IPS DF 19.7 (cell line): ENCODE measurements at places on chromosomes 3 and 15.

DNA sequence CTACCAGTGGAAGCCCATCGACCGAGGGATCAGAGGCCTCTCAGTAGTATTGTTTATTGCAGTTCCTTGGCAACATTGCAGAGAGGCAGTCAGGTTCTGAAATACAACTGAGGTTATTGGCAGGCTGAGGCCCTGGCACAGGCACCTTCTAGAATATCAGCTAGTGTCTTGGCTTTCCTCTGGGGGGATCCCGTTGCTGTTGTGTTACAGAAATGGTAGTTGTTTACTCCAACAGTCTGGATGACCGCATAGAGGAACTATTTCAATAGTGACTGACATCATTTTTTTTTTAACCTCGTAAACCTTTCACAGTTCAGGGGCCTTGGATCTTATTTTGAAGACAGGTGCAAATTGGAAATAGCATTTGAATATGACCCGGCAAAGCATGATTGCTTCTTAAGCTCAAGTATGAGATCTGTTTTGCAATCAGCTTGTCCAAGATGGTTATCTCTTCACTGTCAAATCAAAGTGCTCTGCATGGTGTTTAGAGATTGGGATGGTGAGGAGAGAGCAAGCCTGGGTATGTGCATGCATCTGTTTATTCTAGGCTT is 63.9 kb downstream of the PGPEP1L start:
- no peak for DNase-seq

GRCh38 chr15:98745650-98746374 is 97.5 kb downstream of the IGF1R start:
- no peak for DNase-seq

GRCh38 chr3:147383617-147384016 is 22.7 kb downstream of the ZIC4 start:
- no peak for DNase-seq

GRCh38 chr3:61848885-61849284 is 287.5 kb downstream of the PTPRG start:
- DNase-seq, result no peak

DNA sequence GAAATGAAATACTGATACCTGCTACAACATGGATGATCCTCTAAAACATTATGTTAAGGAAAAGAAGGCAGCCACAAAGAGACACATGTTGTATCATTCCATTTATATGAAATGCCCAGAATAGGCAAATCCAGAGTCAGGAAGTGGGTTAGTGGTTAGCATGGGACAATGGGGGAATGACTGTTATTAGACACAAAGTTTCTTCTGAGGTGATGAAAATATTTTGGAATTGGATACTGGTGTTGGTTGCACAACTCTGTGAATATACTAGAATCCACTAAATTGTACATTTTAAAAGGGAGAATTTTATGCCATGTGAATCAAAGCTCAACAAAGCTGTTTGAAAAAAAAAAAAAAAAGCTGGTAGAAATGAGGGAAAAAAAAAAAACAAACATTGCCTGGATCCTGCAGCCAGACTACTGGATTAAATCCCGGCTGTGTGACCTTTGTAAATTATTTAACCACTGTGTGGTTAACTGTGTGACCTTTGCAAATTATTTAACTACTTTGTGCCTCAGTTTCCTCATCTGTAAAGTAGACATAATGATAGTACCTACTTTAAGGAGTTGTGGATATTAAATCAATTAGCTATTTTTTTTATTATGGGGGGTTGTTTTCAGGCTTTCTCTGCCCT is 75.6 kb upstream of the PRICKLE2 start:
- no peak for DNase-seq

GRCh38 chr3:128616516-128617269 is 33.9 kb downstream of the RPN1 start:
- no peak for DNase-seq

GRCh38 chr15:101256757-101257156 is 4.9 kb upstream of the CHSY1 start:
- DNase-seq, result no peak

DNA sequence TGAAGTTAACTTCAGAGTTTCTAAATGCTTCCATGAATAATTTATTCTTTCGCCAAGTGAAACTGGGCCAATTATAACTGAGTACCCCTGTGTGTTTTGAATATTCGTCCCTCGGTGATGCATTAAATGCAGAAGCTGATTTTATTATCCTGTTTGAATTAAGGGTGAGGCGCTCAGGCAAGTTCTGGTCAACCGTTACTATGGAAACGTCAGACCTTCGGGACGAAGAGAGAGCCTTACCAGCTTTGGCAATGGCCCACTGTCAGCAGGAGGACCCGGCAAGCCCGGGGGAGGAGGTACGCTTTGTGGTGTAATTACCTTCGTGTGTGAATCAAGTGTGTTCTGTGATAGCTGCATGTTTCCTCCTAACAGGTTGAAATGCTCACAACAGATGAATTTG is 239.8 kb downstream of the ITPR1 start:
- DNase-seq, result no peak

GRCh38 chr3:184741259-184741556 is 29.3 kb upstream of the MAGEF1 start:
- no peak for DNase-seq

GRCh38 chr15:26877831-26878230 is 11.0 kb downstream of the GABRA5 start:
- no peak for DNase-seq

GRCh38 chr15:51536965-51537574 is 85.5 kb downstream of the DMXL2 start:
- DNase-seq, result no peak

GRCh38 chr3:4387210-4388204 is 79.6 kb downstream of the SUMF1 start:
- DNase-seq, result no peak

GRCh38 chr15:63900306-63900705 is 66.6 kb upstream of the HERC1 start:
- DNase-seq, result no peak

DNA sequence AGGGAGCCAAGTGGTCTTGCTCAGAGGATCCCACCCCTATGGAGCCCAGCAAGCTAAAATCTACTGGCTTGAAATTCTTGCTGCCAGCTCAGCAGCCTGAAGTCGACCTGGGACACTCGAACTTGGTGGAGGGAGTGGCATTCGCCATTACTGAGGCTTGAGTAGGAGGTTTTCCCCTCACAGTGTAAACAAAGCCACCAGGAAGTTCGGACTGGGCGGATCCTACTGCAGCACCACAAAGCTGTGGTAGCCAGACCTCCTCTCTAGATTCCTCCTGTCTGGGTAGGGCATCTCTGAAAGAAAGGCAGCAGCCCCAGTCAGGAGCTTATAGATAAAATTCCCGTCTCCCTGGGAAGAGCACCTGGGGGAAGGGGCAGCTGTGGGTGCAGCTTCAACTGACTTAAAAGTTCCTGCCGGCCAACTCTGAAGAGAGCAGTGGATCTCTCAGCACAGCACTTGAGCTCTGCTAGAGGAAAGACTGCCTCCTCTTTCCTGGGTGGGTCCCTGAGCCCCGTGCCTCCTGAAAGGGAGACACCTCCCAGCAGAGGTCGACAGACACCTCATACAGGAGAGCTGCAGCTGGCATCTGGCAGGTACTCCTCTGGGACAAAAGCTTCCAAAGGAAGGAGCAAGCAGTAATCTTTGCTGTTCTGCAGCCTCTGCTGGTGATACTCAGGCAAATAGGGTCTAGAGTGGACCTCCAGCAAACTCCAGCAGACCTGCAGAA is 576.3 kb upstream of the NECTIN3 start:
- no peak for DNase-seq

- peak; percentile 12 for DNase-seq
Measured at GRCh38 chr3:53938645-53939044, 47.0 kb upstream of the SELENOK start.

DNA sequence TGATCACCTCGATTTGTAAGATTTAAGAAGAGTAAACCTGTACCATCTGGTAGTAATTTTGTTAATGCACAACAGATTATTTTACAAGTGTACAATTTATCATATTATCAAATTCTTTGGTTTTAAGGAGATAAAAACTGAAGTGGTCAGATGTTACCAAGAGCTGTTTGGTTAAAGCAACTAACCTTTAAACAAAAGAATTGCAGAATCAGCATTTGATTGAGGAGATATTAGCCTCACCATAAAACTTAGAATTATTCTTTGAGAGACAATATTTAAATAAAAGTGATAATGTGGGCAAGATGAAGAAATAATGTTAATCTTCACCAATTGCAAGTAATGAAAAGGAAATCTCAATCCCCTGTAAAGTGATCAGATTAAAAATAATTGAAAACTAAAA is 1034.9 kb downstream of the ROBO1 start:
- DNase-seq, result no peak

DNA sequence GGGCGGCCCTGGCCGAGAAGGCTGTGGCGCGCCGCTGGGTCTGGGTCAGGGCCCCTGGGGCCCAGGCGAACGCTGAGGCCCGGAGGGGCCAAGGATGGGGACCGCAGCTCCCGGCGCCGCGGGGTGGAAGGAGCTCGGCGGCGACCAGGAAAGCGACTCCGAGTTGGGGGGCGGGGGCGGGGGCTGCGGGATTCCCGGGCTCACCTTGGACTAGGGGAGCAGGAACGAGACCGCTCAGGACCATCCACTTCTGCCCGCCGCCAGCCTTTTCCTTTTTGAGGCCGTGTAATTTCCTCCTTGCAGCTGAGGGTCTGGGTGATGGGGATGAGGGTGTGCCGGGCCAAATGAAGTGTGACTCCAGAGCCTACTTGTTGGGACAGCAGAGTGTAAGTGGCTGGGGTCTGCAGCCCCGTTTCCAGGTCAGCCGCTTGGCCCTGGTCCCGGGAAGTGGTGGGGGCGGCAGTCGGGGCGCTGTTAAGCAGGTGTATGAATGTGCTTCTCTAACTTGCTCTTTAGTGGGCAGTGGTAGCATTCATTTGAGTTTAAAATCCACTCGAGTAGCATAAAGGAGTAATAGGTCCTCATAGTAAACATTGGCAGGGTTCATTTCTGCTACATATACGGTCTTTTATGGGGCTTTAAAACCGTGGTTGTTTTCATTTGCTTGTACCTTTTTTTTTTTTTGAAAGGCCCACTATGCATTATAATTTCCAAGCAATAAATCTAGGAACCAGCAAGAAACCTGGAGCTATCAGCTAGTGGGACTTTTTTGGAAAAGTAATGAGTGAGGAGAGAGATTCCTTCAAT is 717 bp downstream of the PXK start:
- no peak for DNase-seq

DNA sequence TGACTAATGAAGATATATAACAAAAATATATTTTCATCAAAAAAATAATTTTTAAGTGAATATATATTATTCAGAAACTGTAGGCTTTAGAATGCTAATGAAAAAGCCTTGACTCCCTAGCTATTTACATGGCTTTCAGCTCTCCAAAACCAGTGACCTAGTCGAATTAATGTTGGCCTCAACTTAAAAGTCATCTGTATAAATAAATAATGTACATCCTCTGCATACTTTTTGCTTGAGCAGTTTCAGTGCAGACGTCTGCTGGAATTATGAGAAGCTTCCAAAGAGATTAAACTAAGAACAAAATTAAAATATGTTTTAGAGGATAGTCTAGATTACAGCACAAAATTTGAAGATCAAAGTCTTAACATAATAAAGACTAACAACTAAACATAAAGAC is 520.4 kb upstream of the ALCAM start:
- DNase-seq, result no peak

DNA sequence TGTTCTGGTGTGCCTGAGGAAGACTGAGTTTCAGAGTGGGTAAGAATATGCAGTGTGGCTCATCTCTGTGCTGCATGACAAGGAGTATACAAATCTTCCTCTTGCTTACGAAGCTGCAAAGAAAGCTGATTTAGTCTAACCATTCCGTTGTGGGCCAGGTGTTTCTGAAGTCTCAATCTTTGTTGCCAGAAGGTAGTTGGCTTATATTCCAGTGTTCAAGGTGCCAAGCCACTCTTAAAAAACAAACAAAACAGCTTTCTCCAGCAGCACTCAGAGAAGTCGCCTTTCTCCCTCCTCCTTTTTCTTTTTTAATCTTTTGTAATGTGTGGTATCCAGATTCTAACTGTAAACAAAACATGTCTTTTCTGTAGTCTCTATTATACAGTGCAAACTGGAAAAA is 872.4 kb downstream of the NAALADL2 start:
- DNase-seq, result no peak

DNA sequence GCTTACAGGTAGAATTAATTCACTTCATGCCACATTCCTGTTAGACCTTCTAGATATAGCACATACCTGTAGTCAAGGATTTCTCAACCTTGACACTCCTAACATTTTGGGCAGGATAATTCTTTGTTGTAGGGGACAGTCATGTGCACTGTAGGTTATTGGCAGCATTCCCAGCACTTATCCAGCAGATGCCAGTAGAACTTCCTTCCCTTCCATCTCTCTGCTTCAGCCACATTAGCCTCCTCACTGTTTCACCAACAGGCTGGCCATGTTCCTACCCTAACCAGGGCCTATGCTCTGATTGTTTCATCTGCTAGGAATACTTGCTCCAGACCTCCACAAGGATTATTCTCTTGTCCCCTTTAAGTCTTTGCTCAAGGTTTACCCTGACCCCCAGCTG is 68.0 kb upstream of the STAC start:
- peak; percentile 2 for DNase-seq

DNA sequence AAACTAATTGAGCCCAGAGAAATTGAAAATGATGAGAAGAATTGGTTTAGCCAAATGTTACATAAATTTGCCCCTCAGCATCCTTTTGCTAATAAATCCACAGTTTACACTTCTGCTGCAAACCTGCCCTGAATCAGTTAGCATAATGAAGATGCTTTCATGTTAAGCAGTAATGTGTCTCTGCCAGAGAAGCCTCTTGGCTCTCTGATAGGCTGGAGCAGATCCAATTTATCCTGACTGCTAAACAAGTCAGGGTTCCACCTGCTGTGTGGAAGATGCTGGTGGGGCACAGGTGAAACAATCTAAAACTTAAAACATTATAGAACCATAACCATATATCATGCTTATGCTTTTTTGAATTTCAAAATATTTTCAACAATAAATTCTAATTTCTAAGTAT is 946.8 kb downstream of the OTOL1 start:
- no peak for DNase-seq

DNA sequence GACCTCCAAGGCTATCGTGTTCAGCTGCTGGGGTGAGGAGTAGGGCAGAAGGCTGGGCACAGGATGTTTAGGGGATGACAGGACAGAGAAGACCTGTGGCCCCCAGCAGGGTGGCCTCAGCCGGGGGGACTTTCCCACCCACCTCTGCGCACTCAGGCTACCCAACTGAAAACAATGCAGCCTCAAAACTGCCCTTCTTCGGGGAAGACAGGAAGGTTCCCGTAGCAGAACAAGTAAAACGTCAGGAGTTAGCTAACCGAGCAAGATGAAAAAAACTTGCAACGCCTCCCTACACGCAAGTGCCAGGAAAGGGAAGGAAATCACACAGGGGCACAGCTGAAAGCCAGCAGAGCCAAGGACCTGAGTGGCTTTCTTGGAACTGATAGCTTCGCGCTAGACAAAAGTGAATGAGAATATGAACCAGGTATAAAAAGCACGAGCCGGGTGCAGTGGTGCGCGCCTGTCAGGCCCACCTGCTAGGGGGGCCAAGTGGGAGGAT is 38.4 kb upstream of the FURIN start:
- no peak for DNase-seq

GRCh38 chr3:183911763-183912506 is 27.3 kb upstream of the PARL start:
- no peak for DNase-seq

GRCh38 chr15:67832031-67832551 is 6.8 kb downstream of the SKOR1 start:
- DNase-seq, result no peak
